Ammon's horn (tissue), 1 donor: ENCODE measurements at places on chromosomes 6 and 20.

GRCh38 chr20:3733119-3733995 is 872 bp downstream of the HSPA12B start:
- DNase-seq, result no peak

DNA sequence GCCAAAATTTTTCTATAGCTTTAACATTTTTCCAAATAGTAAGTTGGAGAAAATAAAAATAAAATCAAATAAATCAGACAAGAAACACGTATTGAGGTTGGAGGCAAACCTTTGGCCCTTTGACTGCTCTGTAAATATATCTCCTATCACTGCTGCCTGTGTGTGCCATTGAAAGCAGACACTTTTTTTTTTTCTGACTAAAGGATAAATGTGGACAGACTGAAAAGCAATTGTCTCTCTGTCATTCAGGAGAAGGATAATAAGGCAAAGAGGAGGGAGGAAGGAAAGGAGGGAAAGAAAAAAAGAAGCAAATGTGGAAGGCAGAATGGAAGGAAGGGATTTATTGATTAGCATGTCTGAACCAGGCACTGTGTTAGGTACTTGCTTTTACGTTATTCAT is 85.2 kb upstream of the SULF2 start:
- no peak for DNase-seq

DNA sequence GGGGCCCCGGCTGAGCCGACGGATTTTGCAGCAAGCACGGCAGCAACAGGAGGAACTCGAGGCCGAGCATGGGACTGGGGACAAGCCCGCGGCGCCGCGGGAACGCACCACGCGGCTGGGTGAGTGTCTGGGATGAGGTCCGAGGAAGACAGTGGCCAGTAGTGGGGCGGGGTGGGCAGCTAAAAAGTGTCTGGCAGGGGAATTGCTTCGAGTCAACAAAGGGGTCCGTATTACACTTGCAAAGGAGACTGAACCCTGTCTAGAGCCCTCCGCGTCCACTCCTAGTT is 356 bp downstream of the BYSL start:
- no peak for DNase-seq

- no peak for DNase-seq
Measured at GRCh38 chr6:145261758-145262157, 473.6 kb downstream of the EPM2A start.

DNA sequence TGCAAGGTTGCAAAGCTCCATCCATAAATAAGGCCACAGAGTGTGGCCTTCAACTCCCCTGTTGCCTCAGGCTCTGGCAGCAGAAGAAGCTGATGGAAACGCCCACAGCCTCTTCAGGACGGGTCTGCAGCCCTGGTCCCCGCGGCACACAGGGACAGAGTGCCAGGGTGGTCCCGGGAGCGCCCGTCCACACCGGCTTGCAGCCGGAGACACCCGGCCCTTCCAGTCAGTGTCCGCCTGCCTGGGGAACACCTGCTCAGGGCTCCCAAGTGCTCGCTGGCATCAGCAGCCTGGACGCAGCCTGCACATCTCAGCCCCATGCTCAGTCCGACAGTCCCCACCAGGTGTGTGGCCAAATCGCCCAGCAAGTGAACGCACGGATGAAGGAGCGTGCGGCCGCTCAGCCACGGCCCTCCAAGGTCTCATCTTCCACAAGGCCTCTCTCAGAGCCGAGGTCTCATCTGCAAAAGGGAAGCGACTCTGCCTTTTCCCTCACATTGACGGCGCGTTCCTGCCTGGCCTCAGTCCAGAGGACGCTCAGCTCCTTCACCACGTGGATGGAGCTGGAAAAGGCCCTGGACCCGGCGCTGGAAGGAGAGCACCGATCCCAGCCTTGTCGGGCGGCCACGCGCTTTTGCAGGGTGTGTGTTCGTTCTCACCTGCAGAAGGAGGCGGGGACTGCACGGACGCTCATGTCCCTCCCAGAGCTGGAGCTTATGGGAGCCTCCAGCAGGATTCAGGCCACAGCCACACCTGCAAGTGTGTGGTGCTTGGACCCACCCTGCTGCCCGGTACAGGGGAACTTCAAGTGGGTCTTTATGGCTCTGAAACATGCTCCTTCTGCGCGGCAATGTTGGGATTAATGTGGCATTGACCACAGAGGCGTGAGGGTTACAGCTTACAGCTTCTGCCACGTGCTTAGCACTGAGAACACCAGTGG is 180.4 kb downstream of the DLL1 start:
- DNase-seq, result no peak

- DNase-seq, result no peak
Measured at GRCh38 chr20:23101696-23102406, 15.7 kb upstream of the CD93 start.

DNA sequence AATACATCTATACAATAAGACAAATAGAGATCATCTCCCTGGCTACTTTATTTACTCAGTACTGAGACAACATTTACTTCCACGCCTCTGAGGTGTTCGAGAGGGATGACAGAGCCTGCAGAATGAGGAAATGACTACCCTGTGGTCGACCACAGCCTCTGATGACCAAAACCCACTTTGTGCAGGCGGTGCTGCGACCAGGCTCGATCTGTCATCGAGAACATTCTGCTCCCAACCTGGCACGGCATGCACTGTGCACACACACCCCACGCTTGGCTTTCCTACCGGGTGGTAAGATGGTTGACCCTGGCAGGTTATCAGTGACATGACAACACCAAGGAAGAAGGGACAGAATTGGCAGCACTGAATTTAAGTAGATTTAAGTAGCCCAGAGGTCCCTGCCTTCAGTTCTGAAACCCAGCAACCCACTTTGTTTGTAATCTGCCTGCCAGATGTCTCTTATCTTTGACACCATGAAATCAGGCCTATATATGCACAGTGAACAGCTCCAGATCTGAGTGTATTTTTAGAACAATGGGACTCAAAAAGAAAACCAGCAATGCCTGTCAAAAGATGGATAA is 42.6 kb downstream of the TTI1 start:
- DNase-seq, result peak; percentile 40

- no peak for DNase-seq
Measured at GRCh38 chr6:37116326-37116725, 53.6 kb upstream of the PIM1 start.

DNA sequence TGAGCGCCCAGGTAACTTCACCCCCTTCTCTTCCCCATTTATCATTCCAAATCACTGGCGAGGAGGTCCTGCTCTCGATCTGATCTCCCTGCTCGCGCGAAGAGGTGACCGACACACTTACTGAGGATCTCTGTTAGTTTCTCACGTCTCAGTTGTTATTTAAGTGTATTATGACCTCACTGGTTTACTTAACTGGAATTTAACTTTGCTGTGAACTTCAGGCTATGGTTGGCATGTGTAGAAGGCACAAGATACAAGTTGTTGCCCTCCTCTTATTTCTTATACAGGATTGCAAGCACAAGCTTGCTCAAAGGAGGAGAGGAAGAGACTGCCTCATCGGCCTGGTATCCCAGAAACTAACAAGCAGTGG is 1.2 kb downstream of the RNF217 start:
- peak; percentile 38 for DNase-seq

DNA sequence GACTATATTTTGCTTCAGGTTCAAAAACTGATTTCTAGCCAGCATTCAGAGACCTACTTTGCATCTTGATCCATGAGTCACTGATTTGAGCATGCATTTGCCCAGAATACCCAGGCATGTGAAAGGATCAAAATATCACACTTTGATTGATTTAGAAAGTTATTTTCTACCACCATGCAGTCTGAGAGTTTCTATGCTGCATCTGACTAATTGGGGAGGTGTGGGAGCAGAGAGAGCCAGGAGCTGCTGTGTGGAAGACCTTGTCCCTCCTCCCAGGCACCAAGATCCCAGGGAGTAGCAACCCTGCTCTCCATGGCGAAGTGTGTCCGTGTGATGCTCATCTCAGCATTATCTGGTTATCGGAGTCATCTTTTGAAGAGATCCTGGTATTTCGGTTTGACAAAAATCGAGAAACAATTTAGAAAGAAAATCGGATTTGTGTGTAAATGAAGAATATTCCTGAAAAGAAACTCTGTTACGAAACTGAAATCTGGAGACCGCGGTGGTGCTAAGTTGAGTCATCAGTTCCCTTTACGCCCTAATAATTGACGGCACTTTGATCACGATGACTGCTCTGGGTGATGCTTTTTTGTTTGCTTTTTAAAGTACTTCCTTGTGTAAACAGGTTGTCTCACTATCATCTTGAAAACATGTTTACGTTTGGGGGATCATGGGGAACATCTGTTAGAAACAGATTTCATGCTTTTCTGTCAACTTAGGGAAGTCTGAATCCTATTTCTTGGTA is 193.4 kb downstream of the BACH2 start:
- no peak for DNase-seq

DNA sequence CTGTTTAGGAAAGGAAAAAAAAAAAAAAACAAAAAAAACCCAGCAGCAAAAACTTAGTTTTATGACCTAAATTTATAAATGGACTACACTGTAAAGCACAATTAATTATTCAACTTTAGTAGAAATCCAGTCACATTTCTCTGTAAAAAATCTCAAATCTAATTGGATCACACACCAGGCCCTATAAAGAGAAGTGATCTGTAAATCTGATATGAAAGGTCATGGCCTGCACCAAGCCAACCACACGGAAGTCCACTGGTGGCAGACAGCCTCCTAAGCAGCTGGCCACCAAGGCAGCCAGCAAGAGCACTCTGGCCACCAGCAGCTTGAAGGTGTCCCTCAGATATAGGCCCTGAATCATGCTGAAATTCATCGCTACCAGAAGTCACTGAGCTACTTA is 131.6 kb downstream of the HFE start:
- no peak for DNase-seq

DNA sequence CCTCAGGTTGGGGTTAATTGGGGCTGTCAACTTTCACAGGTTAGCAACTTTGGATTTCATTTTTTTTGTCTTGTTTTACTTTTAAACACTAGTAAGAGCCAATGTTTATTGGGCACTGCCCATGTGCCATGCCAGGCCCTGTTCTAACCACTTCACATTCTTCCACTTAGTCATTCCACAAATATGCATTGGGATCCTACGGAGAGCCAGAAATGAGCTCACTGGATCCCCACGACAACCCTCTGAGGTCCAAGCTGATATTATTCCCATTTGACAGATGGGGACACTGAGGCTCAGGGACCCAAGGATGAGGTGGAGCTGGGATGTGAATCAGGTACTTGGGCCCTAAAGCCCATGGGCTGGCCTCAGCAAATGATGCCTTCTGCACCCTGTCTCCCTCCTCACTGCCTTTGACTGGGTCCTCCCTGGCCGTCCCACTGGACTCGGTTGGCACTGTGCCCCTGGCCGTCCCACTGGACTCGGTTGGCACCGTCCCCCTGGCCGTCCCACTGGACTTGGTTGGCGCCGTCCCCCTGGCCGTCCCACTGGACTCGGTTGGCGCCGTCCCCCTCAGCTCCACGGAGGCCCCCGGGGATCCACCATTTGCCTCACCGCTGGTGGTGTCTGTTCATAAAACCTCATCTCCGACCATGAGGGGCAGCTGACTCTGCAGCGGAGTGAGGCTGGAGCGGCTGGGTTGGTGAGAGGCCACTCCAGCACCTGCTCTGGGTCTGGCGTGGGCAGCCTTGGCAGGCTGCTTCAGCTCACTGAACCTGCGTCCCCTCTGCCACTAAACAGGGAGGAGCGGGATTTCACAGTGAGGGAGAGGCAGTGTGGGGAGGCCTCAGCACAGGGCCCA is 4.8 kb upstream of the PMEPA1 start:
- no peak for DNase-seq

DNA sequence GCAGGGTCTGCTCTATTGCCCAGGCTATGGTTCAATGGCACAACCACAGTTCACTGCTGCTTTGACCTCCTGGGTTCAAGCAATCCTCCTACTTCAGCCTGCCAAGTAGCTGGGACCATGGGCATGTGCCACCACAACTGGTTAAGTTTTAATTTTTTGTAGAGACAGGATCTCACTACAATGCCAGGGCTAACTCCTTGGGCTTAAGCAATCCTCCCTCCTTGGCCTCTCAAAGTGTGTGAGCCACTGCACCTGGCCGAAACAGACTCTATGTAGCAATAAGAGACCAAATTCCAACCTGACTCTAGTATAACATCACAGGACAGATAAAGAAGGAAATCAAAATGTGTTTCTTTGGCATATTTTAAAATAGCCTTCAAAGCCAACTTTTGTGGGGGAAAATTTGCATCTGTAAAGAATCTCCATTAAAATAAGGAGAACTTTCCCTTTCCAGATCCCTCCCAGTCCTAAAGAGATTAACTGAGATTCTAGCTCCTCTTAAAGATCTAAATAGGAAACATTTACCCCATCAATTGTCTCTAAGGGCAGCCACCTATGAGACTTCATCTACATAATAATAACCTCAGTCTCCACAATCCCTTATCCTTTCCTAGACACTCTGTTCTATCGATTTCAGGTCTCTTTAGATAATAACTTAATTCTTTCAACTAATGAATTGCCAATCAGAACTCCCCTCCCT is 94.7 kb upstream of the PLCB4 start:
- no peak for DNase-seq

- DNase-seq, result no peak
Measured at GRCh38 chr6:161649068-161649467, 375.2 kb upstream of the AGPAT4 start.

- no peak for DNase-seq
Measured at GRCh38 chr20:46816886-46817638, 77.6 kb upstream of the EYA2 start.

GRCh38 chr20:19212469-19212815 is at the start of gene SLC24A3:
TSS of gene SLC24A3 (plus strand) at chr20:19212642.
- DNase-seq, result no peak

DNA sequence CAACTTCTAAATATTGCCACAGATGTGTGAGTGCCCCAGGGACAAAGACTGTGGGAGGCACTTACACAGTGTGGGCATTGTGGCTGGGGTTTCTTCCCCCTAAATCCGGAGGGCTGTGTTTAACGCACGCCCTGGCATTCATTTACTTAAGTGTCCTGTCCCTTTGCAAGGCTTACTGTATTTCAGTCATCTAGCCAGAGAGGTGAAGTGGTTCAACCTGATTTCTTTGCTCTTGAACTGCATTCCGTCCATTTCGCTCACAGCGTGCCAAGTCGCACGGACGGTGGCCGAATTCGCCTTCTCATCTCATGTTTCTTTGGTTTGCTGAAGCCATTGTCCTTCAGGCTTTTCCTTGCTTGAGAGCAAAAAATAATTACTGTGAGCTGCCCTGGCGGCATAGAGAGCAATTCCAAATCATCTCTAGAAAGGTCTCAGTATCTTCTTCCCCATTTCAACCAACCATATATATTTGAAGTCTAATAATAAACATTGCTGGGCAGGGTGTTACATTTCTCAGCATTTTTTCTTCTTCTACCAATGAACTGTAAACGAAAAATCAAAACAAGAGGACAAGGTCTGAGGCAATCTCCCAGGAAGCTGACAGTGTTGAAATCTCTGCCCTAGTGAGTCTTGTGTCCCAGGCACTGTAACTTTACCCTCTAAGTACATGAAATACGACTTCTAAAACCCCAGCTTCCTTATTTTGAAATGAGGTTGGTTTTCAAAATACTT is 16.9 kb downstream of the SYTL3 start:
- peak; percentile 47 for DNase-seq

GRCh38 chr20:62860391-62860923 is 1.2 kb downstream of the TCFL5 start:
- DNase-seq, result peak; percentile 69

- no peak for DNase-seq
Measured at GRCh38 chr6:67165606-67166005, 1458.6 kb upstream of the EYS start.
